ENCODE measurements at places on chromosomes 16 and 17.

DNA sequence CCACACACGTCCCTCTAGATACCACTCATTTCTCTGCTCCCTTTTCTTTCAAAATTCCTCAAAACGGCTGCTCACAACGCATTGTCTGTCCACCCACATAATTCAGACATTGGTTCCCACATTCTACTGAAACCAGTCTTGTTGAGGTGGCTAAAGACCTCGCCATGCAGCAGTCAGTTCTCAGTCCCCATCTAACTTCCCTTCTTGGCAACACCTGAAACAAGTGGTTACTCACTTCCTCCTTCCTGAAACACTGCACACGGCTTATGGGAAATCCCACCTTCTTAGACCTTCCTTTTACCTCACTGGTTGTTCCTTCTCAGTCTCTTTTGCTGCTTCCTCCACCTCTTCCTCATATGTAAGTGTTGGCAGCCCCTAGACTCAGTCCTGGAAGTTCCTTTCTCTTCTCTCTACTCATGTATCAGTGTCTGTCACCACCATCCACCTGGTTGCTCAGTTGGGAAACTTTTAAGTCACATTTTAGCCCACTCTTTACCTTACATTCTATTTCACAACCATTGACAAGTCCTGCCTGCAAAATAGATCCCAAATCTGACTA lies 277.1 kb downstream of the CEP112 start:
- DNase-seq, result no peak

GRCh38 chr16:46976550-46976949 lies 3.1 kb upstream of the DNAJA2 start:
- DNase-seq, result no peak

- no peak for DNase-seq
Observed at GRCh38 chr16:57761301-57761700, 25.7 kb downstream of the KATNB1 start.

- peak; percentile 96 for DNase-seq
Observed at GRCh38 chr17:39730095-39730921, at the start of gene MIEN1. Gene MIEN1 (minus strand): TSS chr17:39730532. CDS start chr17:39730495, 37 bp downstream.

DNA sequence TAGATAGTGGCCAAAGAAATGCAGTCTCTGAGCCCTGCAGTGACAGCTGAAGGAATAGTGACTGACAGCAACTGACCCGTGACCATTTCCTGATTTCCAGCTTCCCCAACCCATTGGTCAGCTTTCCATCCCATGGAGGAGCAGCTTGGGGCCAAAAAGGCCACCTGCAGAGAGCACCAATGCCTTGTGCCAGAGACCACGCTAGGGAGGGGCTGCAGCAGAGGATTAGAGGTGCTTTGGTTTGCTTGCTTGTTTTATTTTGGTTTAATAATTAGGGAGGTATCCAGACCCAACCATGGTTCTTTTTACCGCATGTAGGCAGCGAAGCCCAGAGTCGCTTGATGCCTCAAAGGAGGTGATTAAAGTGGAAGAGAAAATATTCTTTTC lies 61.3 kb upstream of the SIAH1 start:
- no peak for DNase-seq

Data from adipocyte (in vitro differentiated cells).